Lower leg skin (tissue), 4 donors: ENCODE measurements at places on chromosomes 1 and 21. TPM values are rescaled to one million over a fixed set of nuclear protein-coding genes. Genes with fewer than 3 reads are reported as not detected.
A peak's percentile ranks its signal among the peaks of the same experiment; 100 is the strongest.

Gene SPRR2A
- total RNA-seq = not detected

- no peak for DNase-seq
Observed at GRCh38 chr1:204503122-204503912, 8.7 kb upstream of the PIK3C2B start.

- no peak for DNase-seq
Observed at GRCh38 chr1:232891071-232891470, 59.3 kb upstream of the NTPCR start.

DNA sequence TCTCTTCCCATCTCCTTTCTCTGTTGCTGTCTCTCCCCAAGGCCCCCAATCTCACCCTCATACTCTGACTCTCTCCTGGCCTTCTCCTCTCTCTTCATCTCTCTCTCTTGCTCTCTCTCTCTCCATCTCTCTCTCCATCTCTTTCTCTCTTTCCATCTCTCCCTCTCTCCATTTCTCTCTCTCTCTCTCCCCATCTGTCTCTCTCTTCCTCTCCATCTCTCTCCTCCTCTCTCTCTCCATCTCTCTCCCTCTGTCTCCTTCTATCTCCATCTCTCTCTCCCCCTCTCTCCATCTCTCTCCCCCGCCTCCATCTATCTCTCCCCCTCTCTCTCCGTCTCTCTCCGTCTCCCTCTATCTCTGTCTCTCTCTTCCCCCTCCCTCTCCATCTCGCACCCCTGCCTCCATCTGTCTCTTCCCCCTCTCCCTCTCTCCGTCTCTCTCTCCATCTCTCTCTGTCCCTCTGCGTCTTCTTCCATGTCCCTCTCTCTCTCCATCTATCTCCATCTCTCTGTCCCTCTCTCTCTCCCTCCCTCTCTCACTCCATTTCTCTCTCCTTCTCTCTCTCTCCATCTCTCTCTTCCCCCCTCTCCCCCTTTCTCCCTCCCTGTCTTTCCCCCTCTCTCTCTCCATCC is 16.0 kb upstream of the EPHA8 start:
- DNase-seq = no peak

Gene FCGR2B
- total RNA-seq = 10.0 TPM

DNA sequence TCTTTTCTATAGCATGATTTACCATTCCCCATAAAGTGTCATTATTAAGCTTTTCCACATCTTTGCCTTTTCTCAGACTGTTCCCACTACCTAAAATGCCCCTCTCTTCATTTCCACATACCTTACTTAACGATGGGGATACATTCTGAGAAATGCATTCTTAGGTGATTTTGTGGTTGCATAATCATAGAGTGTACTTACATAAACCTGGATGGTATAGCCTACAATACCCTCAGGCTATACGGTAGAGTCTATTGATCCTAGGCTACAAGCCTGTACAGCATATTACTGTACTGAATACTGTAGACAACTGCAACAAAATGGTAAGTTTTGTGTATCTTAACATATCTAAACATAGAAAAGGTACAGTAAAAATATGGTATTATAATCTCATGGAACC is 54.8 kb upstream of the MUTYH start:
- no peak for DNase-seq

GRCh38 chr1:3707298-3707938 is 44.8 kb upstream of the CCDC27 start:
- no peak for DNase-seq

DNA sequence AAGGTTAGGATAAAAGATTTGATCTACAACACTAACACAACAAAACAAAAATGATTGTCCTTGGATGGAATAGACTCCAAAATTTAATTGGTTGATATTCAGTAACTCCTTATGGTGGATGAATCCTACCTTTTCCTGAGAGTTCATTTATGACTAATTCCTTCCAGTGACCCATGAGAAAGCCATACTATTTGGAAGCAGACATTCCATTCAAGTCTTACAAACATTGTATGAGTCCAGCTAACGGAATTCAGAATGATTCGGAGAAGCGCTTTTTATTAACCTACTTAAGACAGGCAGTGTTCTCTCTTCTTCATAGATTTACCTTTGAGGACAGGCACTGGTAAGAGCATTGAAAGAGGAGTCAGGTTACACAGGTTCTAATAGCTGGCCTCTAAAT is 155.6 kb upstream of the ZNF648 start:
- no peak for DNase-seq

Gene CSF3R
- total RNA-seq = 2.6 TPM

DNA sequence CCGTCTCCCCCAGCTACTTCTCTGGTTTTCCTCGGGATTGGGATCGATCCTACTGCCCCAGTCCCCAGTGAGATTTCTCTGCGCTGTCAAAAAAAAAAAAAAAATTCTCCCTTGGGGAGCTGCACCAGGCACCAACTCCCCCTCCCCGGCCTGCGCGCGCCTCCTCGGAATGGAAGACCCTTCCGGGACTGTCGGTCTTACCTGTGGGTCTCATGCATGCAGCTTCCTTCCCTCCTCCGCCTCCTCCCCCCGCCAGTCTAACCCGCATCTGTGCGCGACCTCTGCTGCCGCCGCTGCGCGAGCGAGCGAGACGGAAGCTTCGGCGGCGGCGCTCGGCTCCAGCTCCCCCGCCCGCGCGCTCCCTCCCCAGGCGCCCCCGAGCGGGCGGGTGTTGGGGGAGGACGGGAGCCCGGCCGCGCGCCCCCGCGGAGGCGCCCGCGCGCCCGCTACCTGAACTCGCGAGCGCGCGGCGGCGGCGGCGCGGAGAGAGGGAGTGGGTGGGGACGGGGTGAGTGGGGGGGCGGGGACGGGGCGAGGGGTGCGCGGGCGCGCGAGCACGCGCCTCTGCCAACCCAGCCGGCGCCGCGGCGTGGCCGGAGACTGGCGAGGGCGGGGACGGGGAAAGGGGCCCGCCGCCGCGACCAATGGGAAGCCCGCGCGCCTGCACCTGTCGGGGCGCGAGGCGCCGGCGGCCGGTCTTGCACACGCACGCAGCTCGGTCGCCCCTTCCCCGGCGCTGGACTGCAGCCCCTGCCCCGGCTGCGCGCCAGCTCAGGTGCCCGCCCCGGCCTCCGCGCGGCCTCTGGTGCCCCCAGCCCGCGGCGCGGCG is at the start of gene SUSD4:
Gene SUSD4 (minus strand): TSS at position 321 of the 829 bp plus-strand sequence. CDS start 751 bp downstream, outside the sequence.
- no peak for DNase-seq

DNA sequence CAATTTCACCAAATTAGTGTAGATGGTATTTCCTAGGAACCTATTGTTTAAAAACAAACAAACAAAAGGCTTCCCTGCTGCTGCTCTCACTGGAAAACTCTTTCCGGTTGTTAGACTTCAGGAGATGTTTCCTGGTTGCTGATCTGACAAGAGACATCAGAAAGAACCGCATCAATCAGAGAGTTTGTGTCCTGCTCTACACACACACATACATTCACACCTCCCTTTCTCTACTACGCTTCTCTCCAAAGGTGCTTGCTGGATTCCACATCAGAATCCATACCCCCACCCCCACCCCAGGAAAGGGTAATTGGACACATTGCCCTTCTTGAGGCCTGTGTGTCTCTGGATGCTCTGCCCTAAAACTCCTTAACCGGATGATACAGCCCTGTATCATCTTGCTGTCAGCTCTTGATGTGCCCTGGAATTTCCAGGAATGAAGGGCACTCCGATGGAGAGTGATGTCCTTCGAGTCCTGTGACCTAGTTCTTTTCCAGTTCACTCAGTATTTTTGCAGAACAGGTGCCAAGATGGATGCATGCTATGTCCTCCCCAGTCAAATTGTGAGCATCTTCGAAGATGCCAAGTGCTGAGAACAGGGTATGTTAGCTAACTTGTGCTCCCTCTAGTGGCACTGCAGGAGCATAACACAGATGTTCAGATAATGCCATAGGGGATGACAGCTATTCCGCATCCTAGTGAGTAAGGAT is 113.7 kb upstream of the SLC35F3 start:
- DNase-seq = peak; percentile 16

Gene CC2D1B
- total RNA-seq = 23.2 TPM

DNA sequence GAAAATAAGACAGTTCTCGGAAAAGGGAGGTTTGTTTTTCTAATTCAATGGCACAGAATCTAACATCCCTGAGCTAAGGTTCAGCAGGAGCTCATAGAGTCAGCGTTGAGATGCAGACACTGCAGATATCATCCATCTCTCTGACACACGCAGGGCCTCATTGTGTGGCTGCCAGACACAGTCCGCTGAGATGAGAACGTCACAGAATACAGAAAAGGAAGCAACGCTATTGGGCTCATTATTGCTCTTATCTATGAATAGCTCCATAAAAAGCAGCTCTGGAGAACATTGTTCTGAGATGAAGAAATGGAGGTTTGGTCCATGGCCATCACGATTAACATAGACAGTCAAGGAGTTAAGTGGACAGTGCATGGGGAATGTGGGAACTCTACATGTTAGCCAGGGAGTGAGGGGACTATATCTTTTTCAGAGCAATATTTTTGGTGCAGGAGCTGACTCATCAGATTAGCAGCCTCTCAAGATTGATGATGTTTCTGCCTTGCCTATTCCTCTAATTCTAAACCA is 771.6 kb upstream of the CXADR start:
- DNase-seq = no peak

DNA sequence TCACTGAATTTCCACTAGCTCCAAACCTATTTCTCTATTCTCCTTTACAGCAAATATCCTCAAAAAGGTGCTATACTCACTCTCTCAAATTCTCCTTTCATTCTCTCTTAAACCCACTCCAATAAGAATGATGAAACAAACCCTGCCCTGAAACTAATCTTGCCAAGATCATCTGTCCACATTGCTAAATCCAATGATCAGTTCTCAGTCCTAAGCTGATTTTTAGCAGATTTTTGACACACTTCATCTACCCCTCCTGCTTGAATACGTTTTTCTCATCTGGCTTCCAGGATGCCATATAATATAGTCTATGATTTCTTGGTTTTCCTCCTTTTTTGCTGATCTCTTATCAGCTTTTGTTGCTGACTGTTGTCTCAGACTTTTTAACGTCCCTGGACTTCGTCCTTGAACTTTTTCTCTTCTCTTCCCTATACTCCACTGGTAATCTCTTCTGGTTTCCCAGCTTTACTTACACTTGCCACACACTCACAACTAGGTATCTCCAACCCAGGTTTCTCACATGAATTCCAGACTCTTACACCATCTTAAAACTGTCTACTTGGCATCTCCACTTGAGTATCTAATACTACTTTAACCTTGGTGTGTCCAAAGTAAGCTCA is 35.3 kb downstream of the RERE start:
- no peak for DNase-seq

Gene CXADR
- 113 TPM for total RNA-seq

DNA sequence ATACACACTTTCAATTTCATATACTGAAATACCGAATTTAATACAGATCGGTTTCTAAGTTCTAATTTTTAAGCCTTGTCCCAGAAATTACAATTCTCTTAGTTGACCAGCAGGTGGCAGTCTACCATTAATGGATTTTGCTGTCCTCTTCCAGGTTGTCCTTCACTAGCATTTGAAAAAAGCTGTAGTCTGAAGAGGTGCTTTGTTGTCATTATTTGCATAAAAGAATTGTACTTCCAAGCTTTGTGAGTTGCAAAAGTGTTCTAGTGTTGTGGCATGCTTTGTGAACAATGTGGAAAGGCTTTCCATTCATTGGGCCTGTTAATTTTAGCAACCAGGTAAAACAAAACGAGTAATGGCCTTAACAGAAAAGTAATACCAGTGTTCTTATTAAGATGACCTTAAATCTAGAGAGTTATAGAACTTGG is 193.6 kb downstream of the RPS6KC1 start:
- DNase-seq = no peak

GRCh38 chr1:100440075-100440809 is 87.9 kb downstream of the CDC14A start:
- no peak for DNase-seq

DNA sequence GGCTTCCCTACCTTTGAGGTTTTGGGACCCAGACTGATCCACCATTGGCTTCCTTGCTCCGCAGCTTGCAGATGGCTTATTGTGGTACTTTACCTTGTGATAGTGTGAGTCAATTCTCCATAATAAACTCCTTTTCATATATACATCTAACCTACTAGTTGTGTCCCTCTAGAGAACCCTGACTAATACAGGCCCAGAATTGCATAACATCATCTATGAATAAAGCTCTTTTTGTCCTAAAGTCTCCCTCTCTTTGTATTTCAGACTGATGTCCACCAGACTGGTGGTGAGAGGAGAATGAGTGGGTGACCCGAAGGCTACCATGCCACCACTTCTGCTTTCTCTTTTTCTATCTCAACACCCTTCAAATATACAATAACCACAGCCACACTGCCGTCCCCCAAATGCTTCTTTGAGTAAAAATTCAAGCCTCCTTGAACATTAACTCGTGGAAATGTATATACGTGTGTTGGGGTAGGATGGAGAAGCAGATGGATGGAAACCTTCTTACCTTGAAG is 265.7 kb downstream of the PTBP2 start:
- no peak for DNase-seq

DNA sequence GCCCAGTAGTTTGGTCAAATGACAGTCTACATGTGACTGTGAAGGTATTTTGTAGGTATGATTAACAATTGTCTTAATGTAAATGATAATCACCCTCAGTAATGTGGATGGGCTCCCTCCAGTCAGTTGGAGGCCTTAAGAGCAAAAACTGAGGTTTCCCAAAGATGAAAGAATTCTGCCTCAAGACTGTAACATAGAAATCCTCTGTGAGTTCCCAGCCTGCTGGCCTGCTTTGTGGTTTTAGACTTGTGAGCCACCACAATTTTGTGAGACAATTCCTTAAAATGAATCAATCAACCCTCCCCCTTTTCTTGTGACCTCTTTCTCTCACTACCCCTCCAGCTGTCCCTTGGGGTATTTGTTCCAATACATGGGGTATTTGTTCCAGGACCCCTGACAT is 226.4 kb upstream of the DPYD start:
- no peak for DNase-seq

DNA sequence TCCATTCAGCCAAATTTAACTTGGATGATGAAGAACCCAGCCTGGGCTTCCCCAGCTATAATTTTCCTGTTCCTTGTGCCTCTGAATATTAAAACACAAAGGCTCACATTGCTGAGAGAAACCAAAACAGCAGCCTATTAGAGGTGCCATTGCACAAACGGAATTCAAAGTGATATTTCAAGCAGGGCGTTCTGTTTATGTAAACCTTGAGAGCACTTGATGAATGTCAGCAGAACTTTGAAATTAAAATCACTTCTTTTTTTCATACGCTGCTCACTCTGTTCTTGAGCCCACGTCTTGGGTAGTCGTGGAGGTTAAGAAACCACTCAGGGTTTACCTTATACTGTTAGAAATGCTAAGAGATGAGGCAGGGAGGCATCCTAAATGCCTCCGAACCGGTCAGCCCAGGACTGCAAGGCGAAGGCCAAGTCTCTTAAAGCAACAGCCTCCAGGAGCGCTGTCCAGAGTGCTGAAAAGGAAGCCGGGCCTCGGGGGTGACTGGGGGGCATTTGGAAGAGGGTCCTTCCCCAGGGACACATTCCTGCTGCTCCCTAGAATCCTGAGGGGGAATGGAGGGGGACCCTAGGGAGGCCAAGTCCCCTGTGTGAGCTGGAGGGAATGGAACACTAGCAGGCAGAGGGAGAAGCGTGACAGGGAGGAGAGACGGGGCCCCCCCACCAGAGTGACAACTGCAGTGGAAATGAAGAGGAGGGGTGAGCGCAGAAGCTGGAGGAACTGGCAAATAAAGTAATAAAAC is 154.8 kb upstream of the VAMP3 start:
- no peak for DNase-seq

Gene TNFSF18
- total RNA-seq = 0.22 TPM

Gene AADACL4
- not detected for total RNA-seq

- DNase-seq = no peak
Observed at GRCh38 chr1:9260059-9260766, 25.6 kb downstream of the H6PD start.
